Tracheal epithelial cell (primary cell): ENCODE measurements at places on chromosomes 3 and 15. TPM values are rescaled to one million over a fixed set of nuclear protein-coding genes. Genes with fewer than 3 reads are reported as not detected.

KPNA4 gene
- 32.0 and 33.0 TPM in 2 replicates for total RNA-seq

RASL12 gene
- not detected in 2 replicates for total RNA-seq

SHC4 gene
- total RNA-seq = 1.5 and 1.9 TPM in 2 replicates

ENTPD3 gene
- 8.2 and 17.9 TPM in 2 replicates for total RNA-seq

MORC1 gene
- total RNA-seq = not detected in 2 replicates
